ENCODE measurements at places on chromosomes 1 and 21.
A peak's percentile ranks its signal among the peaks of the same experiment; 100 is the strongest.

DNA sequence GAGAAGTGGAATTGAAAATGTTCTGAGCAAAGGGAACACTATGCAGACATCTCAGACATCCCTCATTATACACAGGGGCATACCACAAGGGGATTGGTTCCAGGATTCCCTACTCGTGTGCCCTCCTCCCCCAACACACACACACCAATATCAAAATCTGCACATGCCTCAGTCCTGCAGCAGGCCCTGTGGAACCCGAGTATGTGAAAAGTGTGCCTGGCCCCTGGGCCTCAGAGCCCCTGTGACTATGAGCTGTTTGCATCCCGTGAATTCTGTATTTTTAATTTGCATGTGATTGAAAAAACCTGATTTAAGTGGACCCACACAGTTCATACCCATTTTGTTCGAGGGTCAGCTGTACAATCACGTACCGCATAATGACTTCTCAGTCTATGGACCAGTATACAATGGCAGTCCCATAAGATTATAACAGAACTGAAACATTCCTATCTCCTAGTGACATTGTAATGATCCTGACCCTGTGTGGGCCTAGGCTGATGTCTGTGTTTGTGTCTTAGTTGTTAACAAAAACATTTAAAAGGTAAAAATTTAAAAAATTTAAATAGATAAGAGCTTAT is 11.3 kb downstream of the POU2F1 start:
- no peak for DNase-seq

GRCh38 chr1:181208967-181209366 is 120.5 kb downstream of the IER5 start:
- no peak for DNase-seq

GRCh38 chr1:78716186-78716585 is 66.6 kb downstream of the IFI44 start:
- DNase-seq, result peak; percentile 47

DNA sequence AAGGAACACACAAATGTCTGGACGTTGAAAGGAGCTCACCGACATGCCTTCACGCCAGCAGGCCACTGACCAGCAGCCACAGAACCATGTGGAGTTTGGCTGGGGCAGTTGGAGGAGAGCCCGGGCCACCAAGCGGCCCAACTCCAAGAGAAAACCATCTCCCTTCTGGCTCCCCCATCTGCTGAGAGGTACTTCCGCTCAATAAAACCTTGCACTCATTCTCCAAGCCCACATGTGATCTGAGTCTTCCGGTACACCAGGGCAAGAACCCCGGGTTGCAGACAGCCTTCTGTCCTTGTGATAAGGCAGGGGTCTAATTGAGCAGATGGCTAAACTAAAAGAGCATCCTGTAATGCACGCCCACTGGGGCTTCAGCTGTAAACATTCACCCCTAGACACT is 24.4 kb downstream of the RGS4 start:
- DNase-seq, result no peak

- DNase-seq, result peak; percentile 34
Observed at GRCh38 chr1:245448975-245449431, 294.2 kb downstream of the KIF26B start.

DNA sequence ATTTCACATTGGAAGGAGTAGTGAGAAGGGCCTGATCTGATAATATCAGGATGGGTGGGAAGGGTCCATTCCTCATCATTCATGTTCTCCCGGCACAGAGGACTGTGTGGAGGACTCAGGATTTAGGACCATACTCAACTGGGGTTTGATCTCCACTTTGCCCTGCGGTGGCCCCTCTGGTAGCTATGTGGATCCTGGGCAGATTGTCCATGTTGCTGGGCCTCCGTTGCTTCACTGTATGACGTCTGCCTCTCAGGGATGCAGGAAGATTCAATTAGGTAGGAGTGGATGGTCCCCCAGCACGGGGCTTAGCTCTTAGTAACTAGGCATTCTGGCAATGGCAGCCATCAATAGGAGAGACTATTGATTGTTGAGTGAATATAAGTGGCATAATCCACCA is 2.3 kb downstream of the ETS2 start:
- DNase-seq, result no peak

GRCh38 chr1:26597629-26598039 is 68.1 kb downstream of the RPS6KA1 start:
- DNase-seq, result peak; percentile 54

DNA sequence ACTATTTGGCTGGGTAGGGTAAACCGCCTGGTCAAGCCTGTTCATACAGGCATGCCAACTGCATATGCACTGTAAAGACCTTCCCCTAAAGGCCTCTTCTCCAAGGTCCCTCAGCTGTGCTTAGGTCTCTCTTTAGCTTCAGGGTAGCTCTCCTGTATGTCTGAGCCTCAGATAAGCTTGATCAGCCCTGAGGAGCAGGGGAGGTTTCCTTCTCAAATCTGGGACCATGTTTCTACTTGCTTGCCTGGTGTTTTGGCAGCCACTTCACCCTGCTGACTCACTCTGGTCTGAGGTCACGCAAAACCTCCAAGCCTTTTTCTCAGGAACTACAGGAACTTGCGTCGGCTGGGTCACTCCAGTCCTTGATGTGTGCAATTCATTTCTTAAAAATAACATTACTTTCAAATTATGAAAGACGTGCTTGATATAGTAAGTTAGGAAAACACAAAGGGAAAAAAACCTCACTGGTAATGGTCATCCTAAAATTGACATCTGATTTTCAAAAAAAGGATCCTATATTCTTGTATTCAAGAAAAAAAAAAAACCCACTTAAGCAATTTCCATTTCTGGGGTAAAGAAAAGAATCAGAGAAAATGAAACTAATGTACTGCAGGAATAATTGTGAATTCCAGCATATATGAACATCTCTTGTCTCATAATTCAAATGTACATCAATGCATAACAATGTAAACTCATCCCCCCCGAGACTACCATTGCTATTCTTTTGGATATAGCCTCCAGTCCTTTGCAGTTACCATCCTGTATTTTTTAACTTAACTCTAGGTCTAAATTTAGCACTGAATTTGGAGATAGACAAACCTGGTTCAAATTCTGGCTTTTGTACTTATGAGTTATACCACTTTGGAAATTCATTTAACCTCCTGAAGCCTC is 24.8 kb upstream of the RNF19B start:
- peak; percentile 85 for DNase-seq

DNA sequence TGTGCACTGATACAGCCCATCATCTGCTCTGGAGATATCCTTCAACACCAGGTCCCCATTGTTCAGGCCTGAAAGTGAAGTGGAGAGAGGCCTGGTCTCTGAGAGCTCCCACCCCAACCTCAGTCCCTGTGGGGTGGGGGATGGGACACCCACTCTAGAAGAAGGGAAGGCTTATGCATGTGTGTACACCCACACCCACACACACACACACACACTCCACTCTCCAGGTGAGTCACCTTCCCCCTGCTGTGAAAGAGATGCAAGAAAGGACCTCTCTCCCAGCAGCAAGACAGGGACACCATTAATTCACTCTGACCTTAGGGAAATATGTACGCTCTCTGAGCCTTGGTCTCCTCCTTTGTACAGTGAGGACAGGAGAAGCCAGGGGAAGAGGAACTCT is 5.9 kb downstream of the VSIG8 start:
- DNase-seq, result no peak

DNA sequence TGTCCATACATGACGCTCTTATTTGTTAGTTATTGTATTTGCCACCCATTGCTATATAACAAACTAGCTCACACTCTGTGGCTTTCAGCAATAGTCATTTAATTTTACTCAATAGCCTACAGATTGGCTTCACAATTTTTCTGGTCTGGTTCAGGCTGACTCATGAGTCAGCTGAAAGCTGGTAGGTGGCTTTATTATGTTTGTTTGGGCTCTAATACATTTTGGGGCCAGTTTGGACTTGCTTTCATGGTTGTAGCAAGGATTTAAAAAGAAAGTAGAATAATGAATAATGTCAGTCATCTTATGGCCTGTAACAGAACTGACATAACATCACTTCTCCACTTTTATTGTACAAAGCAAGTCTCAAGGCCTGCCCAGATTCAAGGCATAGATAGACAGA is 338.7 kb downstream of the LRRIQ3 start:
- DNase-seq, result peak; percentile 15

DNA sequence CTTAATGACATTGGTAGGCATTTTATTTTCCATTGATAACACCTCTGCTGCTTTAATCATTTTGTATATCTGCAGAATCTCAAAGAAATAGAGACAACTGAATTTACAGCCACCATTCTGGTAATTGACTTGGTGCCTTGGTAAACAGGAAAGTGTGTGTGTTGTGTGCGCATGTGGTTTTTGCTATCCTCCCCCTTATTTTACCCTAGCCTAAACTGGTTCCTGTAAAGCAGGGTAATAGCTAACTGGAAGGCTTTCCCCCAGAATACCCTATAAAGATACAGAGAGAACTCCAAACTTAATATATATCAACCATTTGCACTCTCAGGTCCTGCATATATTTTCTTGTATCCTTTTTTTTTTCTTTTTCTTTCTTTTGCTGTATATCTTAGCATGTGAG is 149.5 kb upstream of the ADGRL4 start:
- DNase-seq, result no peak

DNA sequence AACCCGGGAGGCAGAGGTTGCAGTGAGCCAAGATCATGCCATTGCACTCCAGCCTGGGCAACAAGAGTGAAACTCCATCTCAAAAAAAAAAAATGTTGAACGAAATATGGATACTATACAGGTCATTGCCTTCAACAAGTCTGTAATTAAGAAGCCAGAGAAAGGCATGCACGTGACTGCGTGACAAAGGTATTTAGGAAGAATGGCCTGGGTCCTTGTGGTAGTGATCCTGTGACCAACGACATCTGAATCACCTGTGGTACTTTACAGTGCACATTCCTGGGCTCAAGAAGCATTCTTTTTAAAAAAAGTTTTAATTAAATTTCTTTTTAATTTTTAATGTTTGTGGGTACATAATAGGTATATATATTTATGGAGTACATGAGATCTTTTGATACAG is 115.0 kb downstream of the GREM2 start:
- DNase-seq, result no peak

DNA sequence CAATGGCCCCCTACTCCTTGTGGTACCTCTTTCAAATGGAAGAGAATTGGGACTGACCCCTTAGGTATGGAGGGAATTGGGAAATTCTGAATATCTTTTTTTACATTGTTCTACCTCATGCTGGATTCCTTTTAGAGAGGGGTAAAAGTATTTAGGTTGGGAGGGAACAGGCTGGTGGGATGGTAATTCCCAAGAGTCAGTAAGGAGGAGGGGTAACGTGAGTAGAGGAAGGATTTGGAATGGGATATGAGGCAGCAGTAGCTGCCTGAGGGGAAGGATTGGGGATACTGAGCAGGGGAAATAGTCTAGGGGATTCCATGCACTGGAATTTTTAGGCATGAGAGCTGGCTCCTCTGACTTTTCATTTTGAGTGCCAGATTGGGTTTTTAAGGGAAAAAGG is 3.8 kb upstream of the AADACL3 start:
- no peak for DNase-seq

DNA sequence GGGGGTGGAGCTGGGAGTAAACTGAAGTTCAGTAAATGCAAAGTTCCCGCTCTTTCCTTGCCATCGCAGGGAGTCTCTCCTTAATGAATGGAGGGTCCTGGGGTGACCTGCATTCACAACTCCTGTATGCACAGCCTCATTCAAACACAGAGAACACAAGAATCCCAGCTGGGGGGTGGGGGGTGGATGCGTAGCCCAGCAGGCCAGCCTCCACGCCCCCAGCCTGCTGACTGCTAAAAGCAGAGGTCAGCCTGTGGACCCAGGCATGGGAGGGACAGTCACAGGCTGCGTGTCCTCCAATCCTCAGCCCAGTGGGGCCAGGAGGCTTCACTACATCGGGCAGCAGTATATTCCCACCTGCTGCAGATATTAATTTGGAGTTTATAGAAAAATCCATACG is 263.1 kb downstream of the GRIK3 start:
- no peak for DNase-seq

DNA sequence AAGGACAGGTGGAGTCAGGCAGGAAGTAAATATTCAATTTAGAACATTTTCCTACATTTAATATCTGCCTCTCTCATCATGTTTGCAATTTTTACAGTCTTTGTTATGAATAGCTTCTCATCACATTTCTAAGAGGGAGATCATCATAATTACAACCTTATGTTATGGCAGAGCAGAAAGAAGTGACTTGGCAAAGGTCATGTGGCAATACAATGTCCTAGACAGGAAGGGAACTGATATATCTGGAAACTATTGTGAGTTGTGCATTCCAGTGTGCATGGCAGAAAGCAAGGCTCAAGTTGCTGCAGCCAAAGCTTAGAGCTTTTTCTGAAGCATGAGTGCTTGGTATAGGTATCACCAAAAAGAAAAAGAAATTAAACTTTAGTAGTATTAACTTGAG is 43.8 kb upstream of the PRRX1 start:
- DNase-seq, result peak; percentile 53

DNA sequence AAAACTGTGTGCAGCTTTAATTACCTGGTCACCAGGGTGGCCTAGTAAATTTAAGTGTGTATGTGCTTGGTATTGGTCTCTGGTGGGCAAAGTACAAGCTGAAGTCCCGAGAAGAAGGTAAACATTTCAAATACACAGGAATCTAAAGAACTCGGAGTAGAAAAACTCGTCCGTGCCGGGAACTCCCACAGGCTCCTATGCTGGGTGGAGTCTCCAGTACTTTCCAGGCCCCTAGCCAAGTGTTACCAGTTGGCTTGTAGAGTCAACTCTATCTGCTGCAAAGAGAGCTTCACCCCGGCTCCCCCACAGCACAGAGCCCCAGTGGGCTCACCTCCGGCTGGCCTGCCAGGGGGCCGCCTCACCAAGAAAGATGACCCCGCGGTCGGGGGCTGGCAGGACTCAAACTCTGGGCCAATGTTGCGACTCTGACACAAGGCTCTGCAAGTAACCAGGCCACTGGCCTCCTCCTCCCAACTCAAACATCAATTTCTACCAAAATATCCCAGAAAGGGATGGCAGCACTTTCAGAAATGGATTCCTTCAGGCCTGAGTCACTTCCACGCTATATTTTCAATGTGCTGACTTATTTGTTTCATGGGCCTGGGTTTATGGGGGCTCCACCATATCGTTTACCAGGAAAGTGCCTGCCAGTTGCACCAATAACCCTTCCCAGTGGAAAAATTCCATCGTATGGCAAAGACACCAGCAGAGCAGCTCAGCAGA is 73.9 kb downstream of the SLC66A1 start:
- DNase-seq, result peak; percentile 79

- DNase-seq, result no peak
Observed at GRCh38 chr1:89273324-89273778, 691 bp upstream of the GBP5 start.

DNA sequence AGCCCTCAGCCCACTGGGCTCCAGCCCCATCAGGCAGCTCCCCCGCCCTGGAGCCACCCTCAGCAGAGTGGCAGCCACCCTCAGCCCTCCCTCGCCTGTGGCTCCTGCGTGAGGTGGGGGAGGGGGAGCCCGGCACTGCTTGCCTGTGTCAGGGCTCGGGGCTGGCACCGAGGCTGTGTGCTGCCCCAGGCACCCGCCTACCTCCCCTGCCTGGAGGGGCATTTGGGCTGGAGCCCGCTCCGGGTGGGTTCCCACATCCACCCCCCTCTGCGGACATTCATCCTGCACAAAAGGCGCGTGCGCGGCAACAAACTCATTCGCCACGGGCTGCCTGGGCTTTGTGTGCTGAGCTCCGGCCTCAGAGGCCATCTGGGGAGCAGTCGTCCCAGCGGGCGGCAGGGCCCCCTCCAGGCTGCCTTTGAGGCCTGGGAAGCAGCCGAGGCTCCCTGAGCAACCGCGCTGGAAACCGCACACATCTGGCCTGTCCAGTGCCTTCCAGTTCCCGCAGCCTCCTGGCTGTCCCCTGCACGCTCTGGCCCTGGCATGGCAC is 12.6 kb upstream of the TNFRSF14 start:
- peak; percentile 38 for DNase-seq

- peak; percentile 94 for DNase-seq
Observed at GRCh38 chr21:37636152-37636860, 269.7 kb downstream of the DYRK1A start.
